NCI-H510A treated with DMSO at 0.1 percent for 48 hours (cell line): ENCODE measurements at places on chromosomes 1 and 21.
A peak's percentile ranks its signal among the peaks of the same experiment; 100 is the strongest.

GRCh38 chr1:211133393-211133835 lies 534 bp downstream of the KCNH1 start:
- peak; percentile 65 for DNase-seq

- no peak for DNase-seq
These were observed 45.0 kb downstream of the APP start for GRCh38 chr21:26125433-26126167.

DNA sequence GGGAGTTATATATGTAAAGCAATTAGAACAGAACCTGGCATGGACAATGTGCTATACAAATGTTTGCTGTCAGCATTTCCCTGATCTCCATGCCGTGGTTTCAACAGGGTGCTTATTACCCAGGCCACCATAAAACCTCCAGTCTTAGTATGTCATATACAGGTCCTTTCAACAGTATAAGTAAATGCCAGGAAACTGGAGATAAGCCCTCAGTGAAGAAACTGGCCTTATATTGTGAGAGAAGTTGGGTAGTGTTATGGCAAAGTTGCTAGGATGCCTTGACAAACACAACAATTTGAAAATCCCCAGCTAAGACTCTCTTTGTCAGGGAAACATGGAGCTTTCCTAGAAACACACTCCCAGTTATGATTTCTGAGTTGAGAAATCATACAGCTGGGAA lies 850.2 kb upstream of the ADAMTS5 start:
- no peak for DNase-seq

GRCh38 chr1:14666373-14666772 lies 67.9 kb downstream of the KAZN start:
- no peak for DNase-seq

DNA sequence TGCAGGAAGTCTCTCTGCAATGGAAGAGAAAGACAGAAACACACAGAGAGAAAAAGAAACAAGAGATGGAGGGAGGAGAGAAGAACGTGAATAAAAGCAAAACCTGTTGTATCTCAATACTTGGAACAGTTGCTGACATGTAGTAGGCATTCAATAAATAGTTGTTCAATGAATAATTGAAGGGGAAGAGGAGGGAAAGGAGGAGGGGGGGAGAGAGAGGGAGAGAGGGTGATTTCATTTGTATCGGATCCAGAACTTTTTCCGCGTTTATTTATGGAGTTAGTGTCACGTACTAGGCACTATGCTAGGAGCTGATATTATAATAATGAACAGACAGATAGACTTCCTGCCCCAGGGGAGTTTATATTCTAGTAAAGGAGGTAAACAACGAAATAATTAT lies 144.1 kb downstream of the OMA1 start:
- no peak for DNase-seq

- peak; percentile 2 for DNase-seq
These were observed 38.2 kb upstream of the ZNF124 start for GRCh38 chr1:247210062-247210375.

- DNase-seq = no peak
These were observed 5.3 kb downstream of the DENND2D start for GRCh38 chr1:111195002-111195684.

GRCh38 chr1:233700338-233700737 lies 86.4 kb downstream of the KCNK1 start:
- DNase-seq = no peak

- DNase-seq = no peak
These were observed 29.9 kb upstream of the ATP2B4 start for GRCh38 chr1:203596673-203597210.

GRCh38 chr21:20016435-20017005 lies 981.7 kb upstream of the NCAM2 start:
- no peak for DNase-seq

DNA sequence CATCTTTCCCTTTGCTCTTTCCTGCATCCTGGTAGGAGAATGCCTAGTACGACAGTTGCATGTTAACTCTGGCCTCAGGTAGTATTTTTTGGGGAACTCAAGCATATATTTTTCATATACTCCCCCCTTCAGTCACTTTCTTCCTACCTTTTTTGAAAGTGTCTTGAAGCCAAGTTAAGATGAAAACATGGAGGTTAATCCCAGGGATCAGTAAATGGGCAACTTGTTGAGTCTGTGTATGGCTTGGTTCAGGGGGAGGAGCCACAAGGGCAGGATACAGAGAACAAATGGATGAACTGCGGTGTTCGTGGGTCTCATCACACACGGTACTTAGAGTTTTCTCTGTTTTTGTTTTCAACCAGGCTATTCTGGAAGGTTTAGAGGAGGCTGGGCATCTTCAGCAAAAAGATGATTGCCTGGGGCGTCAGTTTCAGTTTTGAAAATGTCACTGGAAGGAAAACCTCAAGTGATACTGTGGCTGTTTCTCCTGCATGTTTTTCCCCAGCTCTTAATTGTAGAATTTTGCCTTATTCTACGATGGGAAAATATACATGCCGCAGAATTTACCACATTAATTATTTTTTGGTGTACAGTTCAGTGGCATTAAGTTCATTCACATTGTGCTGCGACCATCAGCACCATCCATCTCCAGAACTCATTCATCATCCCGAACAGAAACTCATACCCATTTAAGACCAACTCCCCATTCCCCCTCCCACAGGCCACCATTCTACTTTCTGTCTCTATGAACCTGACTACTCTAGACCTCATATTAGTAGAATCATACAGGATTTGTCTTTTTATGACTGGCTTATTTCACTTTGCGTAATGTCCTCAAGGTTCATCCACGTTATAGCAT lies 71.5 kb downstream of the MAP10 start:
- no peak for DNase-seq

DNA sequence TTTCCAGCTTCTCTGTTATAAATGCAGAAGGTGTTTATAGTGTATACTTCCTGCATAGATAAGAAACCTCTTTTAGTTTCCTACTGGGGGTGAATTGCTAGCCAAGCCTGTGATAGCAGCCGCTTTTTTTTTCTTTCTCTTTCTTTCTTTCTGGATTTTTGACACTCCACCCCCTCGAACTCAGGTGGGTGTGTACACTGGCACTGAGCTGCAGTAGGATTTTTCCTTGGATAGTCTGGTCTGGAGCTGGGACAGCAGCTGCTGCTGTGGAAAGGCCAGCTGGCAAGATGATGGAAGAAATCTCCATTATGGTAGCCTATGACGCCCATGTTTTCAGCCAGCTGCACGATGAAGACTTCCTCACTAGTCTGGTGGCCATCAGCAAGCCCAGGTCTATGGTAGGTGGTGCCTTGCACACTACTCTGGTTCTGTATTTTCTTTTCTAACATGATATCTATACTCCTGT lies 122.5 kb upstream of the CACYBP start:
- DNase-seq = peak; percentile 96

DNA sequence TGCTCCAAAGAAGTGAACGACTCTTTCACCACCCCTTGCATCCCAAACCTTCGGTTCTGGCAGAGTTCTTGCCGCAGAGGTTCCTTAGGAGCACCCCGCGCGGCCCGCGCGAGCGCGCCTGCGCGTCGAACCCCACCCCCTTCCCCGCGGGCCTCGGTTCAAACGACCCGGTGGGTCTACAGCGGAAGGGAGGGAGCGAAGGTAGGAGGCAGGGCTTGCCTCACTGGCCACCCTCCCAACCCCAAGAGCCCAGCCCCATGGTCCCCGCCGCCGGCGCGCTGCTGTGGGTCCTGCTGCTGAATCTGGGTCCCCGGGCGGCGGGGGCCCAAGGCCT lies at the start of gene C1orf56:
TSS of gene C1orf56 (plus strand) at position 161 of the 334 bp plus-strand sequence. CDS start at position 258, 97 bp downstream.
- peak; percentile 64 for DNase-seq

GRCh38 chr1:247357781-247358211 lies 26.1 kb upstream of the ZNF496 start:
- no peak for DNase-seq

DNA sequence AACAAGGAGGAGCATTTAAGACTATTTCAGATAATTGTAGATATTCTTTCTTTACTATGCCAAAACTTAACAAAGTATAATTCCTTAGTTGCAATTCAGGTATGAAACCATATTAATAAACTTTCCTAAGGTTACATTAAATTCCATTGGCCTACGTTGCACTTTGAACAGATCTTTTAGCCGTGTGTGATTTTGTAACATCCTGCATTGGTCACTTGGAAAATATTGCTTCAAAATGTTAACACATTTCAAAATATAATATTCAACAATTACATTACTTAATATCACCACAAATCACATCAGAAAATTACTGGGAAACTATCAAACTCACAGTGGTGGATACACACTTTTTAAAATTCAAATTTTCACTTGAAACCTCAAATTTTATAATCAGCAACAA lies 20.2 kb downstream of the ETS2 start:
- no peak for DNase-seq

DNA sequence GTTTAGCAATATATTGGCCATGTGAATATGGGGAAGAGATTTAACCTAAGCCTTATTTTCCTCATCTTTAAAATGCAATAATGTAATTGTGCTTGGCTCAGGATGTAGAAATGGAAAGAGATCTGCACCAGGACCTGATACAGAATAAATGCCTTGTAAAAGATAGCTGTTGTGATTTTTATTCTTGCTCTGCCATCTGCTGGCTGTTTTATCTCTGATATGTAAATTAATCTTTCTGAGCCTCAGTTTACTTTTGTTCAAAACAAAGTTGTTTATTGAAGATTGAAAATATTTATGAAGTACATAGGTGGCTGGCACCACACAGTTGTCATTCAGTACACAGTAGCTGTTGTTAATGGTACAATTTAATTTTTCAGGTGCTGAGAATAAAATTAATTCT lies 21.9 kb downstream of the ZYG11B start:
- no peak for DNase-seq

DNA sequence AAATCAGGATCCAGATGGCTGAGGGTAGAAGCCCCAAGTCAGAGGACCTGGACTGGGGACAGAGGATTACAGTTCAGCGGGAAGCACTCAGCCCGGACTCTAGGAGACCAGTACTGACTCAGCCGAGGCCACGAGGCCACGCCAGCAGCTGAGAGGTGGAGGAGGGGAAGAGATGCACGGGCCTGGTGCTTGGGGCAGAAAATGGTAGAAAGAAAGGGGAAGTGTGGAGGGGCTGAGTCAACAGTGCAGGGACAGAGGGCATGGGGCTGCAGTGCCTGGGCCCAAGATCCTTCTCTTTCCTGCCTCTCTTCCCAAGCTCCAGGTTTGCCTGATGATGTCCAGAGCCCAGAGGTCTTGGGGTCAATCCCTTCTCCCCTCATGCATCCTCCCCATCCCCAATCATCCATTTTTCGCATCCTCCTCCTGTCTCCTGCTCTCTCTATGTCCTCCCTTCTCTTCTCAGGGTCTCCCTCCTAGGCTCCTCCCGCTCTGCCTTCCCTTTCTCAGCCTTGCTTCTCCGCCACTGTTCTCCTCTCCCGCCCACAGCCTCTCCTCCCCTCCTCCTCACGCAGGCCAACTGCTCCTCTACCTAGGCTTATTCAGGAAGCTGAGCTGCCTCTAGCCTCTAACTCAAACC lies 7.7 kb downstream of the ARHGEF2 start:
- DNase-seq = no peak

GRCh38 chr1:68958958-68959357 lies 462.1 kb upstream of the DEPDC1 start:
- no peak for DNase-seq

DNA sequence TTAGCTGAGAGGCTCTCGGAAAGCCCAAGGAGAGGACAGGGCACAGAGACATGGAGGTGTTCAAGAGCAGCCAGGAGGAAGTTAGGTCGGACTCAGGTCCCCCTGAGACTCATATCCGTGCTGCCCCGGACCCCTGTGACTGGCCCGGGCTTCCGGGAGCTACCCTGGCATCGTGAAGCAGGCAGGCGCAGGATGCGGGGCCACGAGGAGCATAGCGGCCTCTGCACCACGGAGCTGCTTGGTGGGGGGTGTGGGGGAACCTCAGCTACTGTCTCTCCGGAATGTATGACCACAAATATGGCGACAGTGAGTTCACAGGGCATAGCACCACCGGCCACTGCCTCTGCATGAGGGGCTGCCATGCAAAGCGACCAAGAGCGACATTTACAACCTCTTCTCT lies 112.2 kb upstream of the GUCA2B start:
- no peak for DNase-seq

DNA sequence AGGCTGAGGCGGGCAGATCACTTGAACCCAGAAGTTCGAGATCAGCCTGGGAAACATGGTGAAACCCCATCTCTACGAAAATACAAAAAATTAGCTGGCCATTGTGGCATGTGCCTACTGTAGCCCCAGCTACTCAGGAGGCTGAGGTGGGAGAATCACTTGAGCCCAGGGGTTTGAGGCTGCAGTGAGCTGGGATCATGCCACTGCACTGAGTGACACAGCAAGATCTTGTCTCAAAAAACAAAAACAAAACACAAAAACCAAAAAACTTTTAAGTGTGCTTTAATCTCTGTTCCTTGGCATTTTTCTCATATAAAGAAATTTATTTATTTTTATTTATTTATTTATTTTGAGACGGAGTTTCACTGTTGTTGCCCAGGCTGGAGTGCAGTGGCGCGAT lies 208.2 kb downstream of the URB2 start:
- no peak for DNase-seq

- DNase-seq = no peak
These were observed 71.4 kb upstream of the FAM20B start for GRCh38 chr1:178954325-178954690.

DNA sequence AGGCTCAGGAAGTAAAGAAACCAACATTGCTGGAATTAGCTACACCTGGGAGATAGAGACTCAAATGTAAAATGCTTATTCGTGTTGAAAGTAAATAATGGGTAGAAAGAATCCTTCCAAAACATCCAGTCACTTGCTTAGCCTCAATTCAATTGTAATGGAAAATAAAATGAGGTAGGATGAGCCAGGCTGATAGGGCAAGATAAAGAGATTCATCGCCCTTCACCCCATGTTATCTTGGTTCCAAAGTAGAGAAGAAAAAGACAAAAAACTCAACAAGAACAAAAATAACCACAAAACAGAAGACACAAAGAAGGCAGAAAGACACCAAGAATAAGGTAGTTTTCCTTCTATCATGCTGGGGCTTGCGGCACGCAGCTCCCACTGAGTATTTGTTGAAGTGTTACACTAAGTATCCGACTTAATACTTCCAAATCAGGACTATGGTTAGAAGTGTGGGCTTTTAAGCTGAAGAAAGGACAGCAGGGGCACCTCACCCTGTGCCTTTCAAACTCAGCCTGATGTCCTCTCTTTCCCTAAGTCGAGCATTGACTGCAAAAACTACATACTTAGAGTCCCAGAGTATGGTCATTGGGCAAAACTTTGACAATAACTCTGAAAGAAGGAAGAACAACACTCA lies 202.1 kb downstream of the VAV3 start:
- no peak for DNase-seq

- DNase-seq = no peak
These were observed 67.0 kb upstream of the PTCH2 start for GRCh38 chr1:44909901-44910544.

GRCh38 chr1:205517288-205517687 lies 12.8 kb downstream of the CDK18 start:
- DNase-seq = no peak

GRCh38 chr1:200153277-200154055 lies 126.0 kb downstream of the NR5A2 start:
- no peak for DNase-seq

DNA sequence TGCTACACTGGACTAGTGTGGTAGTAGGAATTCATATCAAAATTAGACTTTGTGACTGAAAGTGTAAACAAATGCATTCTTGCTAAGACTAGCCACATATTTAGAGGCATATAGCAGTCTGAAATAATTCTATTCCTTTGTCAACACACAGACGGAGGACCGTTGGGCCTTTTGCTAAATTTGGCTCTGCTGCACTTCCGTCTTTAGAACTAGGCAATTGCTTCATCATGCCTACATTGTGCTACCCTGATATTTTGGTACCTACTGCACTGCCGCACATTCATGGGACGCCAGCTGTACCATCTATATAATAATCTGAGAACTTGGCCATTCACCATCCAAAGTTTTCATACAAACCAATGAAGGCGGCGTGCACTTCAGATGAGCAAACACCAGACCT lies 346.8 kb downstream of the KIF26B start:
- DNase-seq = no peak

- DNase-seq = no peak
These were observed 31.2 kb downstream of the SLAMF1 start for GRCh38 chr1:160615660-160616059.
